Astrocyte of the hippocampus (primary cell): ENCODE measurements at places on chromosomes 4 and X.

GRCh38 chr4:62797221-62797620 lies 1597.1 kb downstream of the ADGRL3 start:
- DNase-seq = peak; percentile 1

DNA sequence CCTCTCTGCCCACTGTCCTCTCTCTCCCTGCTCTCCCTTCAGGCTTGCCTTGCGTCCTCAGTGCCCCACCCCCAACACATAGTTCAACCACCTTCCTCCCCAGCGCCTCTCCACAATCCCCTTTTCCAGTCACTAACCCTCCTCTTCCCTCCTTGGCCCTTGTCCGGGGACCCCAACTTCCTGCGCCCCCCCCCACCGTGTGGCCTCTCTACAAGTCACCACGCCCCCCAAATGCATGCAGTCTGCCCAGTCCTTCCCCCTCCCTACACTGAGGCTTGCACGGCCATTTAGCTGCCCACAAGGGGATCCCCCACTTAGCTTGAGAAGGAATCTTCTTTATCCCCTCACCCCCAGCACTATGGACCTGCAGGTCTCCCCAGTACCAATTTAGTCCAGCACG lies 569 bp downstream of the CXCR3 start:
- no peak for DNase-seq

DNA sequence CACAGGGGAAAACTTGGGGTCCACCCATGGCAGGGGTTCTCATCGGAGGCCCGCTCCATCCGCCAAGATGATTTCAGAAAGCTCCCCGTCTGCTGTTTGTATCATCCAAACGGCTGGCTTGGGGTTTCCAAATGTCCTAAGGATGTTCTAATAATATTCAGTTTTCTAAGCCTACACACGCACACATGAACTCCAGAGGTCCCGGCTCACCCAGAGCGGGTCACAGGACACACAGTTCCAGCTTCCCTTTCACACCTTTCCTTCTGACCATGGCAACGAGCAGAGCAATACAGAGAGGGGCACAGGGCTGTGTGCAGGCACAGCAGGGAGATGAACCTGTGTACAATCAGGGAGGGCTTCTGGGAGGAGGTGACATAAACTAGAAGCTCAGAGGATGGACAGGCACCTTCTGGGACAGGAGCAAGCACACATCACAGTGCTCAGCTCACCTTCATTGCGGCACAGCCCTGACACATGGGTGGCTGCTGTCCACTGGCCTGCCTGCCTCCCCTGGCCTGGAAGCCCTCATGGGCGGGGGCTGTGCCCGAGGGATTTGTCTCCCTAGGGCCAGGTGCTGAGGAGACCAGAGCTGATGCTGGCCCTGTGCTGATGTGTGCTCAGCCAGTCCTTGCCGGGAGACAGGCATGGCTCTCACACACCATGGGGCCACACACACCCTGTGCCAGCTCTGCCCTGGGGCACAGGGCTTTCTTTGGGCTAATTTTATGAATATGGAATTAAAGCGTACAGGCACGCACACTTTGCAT lies 44.8 kb downstream of the ABLIM2 start:
- no peak for DNase-seq

GRCh38 chr4:31124008-31124585 lies 403.9 kb downstream of the PCDH7 start:
- DNase-seq = no peak

DNA sequence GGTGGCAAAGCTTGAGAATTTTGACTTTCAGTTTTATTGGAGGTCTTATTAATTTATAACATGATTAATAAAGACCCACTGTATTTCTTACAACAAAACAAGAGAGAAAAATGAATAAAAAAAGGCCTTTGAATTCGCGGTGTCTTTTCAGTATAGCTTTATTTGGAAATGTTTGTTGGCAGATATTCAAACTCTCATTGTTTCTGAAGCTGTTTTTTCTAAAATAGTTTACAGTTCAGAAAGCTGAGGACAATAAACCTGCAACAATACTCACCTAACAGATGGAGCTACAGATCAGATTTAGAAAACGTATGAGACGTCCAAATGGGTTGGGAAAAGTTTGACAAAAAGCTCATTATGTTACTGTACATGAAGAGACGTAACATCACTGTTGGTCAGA lies 2.4 kb upstream of the SPARCL1 start:
- DNase-seq = no peak

DNA sequence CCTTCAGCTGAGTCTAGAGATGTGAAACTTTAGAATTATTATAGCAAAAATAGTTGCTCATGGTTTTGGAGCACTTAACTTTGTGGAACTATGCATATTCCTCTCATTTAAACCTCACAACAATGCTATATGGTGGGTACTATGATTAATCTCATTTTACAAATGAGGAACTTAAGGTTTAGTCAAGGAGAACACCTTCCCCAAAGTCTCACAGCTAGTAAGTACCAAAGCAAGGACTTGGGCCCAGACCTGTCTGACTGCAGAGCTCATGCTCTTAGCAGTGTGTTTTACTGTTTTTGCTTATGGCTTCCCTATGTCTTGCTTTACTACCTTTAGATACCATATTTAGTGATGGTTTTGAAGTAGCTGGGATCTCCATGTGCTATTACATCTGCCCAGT lies 5.1 kb downstream of the UBE2A start:
- no peak for DNase-seq

DNA sequence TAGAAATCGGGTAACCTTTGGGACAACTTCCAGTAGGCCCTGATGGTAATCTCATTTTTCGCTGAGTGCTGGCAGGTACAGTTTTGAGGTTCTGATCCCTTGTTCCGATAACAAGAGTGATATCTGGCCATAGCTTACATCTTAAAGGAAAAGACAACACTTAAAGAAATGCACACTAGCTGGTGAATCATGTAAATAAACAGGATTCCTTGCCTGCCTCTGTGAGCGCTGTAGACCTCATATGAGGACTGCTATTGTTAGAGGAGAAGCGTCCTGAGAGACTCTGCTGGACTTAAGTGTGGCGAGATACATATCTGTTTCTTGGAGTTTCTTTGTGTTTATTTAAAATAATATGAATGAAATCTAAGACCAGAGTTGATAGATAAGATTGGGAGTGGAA lies 149.3 kb upstream of the SLC4A4 start:
- peak; percentile 39 for DNase-seq

DNA sequence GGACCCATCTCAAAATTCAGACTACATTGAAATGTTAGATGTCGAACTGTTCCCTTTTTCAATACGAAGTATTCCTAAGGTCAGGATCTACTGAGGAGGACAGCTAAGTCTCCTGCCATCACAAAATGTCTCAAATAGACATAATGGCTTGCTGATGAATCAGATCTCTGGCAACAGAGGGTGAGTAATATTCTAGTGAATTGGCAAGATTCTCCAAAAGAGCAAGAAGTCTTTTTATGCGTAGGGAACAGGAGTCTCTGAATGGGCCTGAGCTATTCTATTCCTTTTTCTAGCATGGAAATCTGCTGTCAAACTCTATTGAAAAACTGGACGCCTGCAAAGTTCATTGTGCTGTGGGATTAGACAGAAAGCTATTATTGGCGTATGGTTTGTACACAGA lies 145.4 kb downstream of the FNIP2 start:
- DNase-seq = peak; percentile 73

DNA sequence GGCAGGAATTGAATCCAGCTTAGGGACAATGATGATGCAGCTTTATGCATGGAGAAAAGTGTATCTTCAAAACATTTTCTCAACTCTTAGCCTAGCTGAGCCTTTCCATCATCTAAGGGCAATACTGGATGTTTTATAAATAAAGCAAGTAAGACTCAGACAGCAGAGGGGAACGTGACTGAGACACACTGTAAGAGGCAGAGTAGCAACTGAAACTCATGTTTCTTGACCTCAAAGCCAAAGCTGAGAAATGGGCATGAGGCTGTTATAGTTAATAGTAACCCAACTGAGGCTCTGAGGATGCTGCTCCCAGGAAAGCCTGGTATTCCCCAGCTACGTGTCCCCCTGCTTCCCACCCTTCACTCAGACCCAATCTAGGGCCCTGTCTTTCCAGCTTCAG lies 44.6 kb downstream of the ARHGEF9 start:
- DNase-seq = no peak

- peak; percentile 93 for DNase-seq
Observed at GRCh38 chr4:146175541-146176453, at the start of gene LSM6. Gene LSM6, plus strand, starts transcription at chr4:146175718. Its CDS starts 7,204 bp downstream, at chr4:146182922.

GRCh38 chr4:109691411-109691920 lies 11.8 kb downstream of the CASP6 start:
- no peak for DNase-seq

GRCh38 chr4:165874072-165874790 lies 1.2 kb downstream of the TLL1 start:
- DNase-seq = peak; percentile 23
